ENCODE measurements at places on chromosomes 12 and 14. TPM values are rescaled to one million over a fixed set of nuclear protein-coding genes. Genes with fewer than 3 reads are reported as not detected.
A peak's percentile ranks its signal among the peaks of the same experiment; 100 is the strongest.

DNA sequence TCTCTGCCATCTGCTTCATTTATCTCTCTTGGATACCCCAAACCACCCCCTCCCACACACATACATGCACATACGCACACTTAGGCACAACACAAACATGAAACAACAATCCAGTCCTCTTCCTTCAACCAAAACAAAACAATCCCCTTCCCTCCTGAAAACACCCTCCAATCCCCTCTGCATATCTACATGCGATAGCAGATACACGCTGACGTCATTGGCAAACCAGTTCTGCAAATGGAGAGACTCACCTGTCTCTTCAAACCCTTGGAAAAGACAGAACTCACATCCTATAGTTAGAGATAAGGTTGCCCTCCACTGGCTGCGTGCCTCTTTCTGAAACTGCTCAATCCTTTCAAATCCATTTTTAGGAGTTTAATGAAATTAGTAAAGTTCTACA is 37.2 kb upstream of the RMST start:
- no peak for DNase-seq

Gene NKX2-8
- not detected for total RNA-seq

DNA sequence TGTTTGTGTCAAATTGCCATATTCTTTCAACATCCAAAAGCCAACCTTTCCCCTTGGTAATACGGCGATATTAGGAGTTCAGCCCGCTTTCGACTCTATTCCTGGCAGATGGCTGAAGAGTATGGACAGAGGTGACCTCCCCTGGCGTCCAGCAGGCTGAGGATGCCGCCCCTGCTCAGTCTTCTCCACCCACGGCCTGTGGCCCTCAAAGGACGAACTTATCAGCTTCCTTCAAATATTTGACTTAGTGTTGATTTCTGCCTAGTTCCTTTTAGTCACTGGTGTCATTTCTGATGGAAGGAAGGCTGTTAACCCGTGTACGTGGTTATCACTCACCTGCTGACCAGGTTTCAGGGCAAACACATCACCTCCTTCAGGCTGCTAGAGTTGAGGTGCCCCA is 65.0 kb downstream of the TESC start:
- no peak for DNase-seq

Gene SERPINA9
- not detected for total RNA-seq

GRCh38 chr12:4276524-4277204 is 3.1 kb downstream of the CCND2 start:
- peak; percentile 77 for DNase-seq

All from frontal cortex (tissue), 4 donors.